RWPE1 (cell line): ENCODE measurements at places on chromosomes 11 and 22.
A peak's percentile ranks its signal among the peaks of the same experiment; 100 is the strongest.

GRCh38 chr11:112086422-112087191, at the start of the genes SDHD and TIMM8B:
TSS of gene SDHD (plus strand) at chr11:112086873. CDS start at chr11:112086908, 35 bp downstream.
TSS of gene TIMM8B (minus strand) at chr11:112086756. CDS start at chr11:112086723, 33 bp downstream.
- peak; percentile 96 for DNase-seq

DNA sequence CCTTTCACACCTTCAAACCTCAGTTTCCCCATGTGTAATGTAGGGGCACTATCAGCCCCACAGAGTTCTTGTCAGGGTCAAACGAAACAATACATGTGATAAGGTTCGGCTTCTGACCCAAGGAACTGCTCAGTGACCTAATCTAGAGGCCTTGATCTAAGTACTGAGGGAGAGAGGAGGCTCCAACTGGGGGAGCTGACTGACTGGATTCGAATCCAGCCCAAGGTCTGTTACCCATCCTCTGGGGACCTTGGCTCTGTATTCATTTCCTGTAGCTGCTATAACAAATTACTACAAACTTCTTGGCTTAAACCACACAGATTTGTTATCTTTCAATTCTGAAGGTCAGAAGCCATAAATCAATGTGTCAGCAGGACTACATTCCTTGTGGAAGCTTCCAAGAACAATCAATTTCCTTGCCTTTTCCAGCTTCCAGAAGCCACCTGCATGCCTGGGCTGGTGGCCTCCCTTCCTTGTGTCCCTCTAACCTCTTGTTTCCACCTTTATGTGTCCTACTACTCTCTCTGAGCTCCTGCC, 10.7 kb upstream of the ANAPC15 start:
- DNase-seq = no peak

- DNase-seq = no peak
These were observed 33.6 kb downstream of the YWHAH start for GRCh38 chr22:31977939-31978338.

DNA sequence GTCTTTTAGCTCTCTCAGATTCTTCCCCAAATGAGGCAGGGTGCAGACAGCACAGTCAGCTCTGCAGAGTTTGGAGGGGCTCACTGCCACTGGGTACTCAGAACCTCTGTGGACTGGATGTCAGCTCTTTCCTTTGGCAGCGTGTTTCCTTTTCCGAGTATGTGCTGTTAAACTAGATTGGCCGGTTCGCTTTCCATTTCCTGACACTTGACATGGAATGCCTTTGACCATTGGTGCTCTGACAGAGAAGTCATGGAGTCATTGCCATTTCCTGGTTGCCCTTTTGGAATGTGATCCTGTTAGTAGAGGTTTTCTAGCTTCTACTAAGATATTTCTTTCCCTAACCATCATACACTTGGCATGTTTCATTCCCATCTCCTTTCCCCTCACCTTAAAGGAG, 86.7 kb downstream of the SWAP70 start:
- no peak for DNase-seq

- DNase-seq = no peak
These were observed 324.2 kb downstream of the MIAT start for GRCh38 chr22:26981541-26981940.

DNA sequence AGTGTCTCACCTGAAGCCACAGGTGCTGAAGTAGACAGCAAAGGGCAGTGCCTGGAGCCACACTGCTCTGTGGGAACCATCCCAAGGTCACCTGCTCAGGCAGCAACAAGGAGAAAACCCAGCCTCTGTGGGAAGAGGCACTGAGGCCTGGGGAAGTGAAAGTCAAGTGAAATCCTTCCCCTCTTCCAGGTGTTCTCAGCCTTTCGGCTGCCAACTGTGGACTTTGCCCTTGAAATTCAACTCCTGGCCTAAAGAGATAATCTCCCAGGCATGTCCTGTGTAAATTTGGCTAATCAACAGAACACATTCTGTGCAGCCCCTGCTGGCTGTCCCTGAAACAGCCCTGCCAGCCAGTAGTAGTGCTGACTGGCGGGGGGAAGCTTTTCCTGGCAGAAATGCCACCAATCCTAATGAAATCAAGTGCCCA, 112.1 kb downstream of the RPL27A start:
- DNase-seq = no peak

GRCh38 chr11:78346799-78347198, 70.8 kb downstream of the GAB2 start:
- DNase-seq = no peak

DNA sequence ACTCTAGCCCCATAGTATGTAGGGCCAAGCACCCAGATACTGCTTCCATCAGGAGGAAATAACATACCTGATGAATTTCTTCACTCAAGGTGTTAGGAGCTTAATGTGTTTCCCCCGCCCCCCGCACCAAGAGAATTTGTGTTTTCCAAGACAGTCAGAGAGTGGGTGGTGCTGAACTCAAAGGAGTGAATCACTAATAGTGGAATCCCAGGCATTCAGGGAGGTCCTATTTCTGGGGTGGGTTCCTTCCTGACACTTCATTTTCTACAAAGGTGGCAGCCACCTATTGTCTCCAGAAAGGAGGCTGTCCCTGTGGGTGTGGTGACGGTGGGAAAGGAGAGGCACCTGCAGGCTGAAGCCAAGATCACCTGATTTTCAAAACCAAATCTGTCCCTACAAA, 50.8 kb upstream of the ELF5 start:
- DNase-seq = peak; percentile 68
